Suppressor macrophage (primary cell): ENCODE measurements at places on chromosomes 1 and 21.

DNA sequence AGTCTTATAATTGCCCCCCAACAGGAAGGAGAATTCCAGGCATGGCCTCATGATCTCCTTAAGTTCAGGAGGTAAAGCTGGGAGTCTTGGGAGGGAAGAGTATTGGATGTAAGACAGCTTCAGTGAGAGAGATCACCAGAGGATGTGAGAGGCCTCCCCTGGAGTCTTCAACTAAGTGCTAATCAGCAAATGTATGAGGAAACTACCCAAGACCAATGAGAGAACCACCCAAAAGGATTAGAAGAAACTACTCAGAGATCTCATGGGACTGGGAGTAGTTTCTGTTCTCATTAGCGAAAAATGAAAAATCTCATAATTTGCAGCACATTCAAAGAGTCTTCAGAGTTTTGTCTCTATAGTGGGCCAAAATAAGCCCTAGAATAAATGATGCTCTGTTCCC lies 36.6 kb upstream of the WNT2B start:
- DNase-seq = no peak

DNA sequence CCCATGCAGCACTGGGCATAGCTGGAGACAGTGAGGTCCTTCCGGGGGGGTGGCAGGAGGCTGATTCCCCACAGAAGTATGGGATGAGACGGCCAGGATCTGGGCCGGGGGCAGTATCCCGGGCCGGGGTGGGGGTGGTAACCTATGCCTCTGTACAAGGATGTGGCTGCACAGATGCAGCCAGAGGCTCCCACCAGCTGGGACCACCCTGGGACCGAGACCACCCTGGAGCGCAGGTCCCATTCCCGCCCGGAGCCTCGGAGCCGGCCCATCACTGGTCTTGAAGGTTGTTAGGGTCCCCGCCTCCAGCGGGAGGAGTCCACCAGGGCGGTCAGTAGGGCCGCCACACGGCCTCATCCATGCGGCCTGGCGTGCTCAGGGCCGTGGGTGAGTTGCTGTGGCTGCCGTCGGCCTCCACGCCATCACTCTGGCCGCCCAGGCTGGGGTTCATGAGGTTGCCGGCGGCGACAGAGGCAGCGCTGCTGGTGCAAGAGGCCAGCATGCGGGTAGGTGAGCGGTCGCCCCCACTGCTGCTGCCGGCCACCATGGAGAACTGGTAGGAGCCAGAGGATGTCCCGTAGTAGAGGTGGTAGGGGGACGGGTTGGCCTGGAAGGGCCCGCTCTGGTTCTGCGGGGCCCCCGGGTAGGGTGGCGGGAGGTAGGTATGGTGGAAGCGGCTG lies 28.1 kb downstream of the RUNX3 start:
- DNase-seq = no peak

DNA sequence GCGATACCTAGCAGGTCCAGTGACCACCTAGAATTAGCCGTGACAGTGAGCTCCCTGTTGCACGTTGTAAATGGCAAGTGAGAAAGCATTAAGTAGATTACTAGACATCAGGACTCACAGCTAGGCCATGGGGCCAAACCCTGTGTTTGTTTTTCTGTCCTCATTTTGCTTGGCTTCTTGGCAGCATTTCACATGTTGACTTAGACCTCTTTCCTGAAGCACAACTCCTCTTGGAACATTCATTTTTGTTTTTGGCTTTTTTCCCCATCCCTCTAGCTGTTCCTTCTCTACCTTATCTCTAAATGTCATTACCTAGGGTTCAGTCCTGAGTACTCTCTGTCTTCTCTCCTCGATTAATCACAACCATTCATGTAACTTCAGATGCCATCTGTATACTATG lies 16.9 kb upstream of the PTPN14 start:
- no peak for DNase-seq

DNA sequence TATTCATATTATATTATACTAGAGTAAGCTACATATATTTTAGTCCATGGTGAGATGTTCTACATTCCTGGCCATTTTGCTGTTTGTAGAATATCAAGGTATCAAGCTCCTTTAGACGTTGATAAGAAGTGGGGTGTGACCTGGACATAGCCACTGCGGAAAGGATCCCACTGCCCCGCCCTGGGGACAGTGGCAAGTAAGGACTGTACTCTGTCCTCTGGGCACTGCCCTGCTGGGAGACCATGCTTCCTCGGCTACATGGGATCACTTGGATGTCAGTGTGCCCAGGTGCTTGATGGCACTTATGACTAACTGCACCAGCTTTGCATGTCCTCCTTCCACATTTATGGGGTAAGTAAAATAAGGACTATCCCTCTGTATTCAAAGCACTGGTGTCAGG lies 46.3 kb upstream of the NTPCR start:
- no peak for DNase-seq

GRCh38 chr1:20533635-20534034 lies 18.7 kb upstream of the FAM43B start:
- DNase-seq = no peak

GRCh38 chr21:36554411-36555157 lies 74.7 kb upstream of the CLDN14 start:
- no peak for DNase-seq

- DNase-seq = no peak
These were observed 27.2 kb downstream of the SSBP3 start for GRCh38 chr1:54378874-54379554.

DNA sequence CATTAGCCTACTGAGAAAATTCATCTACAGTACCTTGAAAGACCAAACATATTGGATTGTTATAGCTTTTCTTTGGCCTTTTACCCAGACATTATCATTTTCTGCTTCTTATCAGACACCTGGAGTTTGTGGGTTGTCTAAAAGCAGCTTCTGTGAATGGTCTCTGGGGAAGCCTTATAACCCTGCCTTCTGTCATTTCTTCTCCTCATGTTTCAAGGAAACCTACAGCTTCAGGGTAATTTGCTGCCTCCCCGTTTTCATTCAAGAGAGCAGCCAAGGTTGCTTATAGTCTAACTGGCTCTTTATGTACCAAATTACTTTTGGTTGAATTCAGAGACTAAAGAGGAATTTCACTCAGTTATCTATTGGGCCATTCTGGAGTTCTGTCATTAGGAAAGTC lies 288.3 kb upstream of the SGIP1 start:
- no peak for DNase-seq

DNA sequence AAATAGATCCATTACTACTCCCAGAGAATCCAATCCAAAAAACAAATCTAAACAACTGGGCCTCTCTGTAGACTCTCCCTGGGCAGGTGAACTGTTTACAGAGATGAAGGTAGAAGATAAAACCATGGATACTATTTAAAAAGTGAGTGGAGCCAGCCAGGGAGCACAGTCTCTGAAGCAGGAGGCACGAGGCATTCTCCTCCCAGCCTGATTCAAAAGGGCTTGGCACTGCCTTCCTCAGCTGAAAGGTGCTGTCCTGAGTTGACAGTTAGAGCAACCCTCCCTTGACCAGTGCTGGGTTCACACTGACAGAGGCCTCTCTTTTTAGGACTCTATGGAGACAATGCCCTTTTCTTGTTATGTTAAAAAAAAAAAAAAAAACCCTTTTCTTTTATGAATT lies 36.8 kb downstream of the HENMT1 start:
- DNase-seq = no peak

DNA sequence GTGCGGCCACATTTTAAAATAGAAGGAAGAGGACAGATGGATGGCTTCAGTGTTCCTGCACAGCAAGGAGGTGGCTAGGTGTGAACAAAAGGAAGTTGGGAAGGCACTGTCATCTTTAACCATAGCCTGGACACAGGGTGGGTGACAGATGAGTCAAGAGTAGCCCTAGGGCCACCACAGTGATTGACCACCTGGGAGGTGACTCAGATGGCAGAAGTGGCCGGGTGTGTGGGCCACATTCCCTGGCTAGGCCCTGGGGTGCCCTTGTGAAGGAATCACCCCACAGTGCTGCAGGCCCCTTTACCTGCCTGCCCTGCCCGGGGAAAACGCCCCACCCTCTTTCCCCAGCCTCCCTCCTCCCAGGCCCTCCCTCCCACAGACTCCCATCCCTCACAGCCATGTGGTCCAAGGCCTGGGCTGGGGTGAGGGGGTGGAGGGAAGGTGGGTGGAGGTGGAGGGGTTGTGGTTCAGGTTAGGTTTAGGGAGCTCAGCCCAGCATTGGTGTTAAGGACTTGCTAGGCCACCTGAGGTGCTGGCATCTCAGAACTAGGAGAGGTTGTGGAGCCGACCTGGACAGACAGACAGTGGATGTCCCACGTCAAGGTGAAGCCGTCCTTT lies 59.1 kb downstream of the SPSB1 start:
- DNase-seq = no peak

DNA sequence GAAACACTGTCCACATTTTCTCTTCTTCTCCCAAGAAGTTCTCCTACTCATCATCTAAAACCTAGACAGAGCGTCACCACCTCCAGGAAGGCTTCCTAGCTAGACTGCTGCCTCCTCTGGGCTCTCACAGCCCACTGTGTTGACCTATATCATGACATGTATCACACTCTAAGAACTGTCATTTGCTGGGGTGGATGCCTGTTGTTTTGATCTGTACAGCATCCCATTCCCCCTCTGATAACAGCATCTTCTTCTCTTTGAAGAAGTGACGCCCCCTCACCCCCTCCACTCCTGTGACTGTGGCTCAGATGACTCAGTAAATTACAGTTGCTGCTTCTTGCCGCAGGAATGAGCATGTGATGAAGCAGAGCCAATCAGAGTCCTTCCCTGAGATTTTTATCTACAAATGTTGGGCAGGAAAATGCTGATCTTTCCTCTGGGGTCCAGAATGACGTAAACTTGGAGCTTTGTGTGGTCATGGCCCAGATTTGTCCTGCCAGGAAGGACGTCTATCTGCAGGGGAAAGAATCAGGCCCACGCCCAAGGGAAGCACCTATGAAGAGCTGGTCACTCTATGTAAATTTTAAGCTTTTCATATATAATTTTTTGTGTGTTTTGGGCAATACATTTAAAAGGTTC lies 28.0 kb upstream of the FOXO6 start:
- peak; percentile 41 for DNase-seq

DNA sequence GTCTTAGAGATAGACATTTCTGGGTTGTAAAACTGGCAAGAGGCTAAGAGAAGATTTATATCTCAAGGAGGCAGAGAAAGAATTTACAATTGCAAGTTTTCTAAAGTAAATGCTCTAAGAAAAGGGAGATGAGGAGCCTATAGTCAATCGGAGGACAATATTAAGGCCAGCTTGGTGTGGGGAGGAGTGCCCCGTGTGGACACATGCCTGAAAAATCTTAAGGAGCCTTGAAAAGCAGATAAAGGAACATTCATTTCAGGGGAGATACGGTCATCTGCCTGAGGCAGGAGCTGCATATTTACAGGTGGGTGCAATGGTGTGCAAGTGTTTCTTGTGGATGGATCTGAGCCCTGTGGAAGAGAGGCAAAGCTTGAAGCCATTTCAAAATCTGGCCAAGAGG lies 25.6 kb downstream of the FCRL2 start:
- DNase-seq = no peak
